ENCODE measurements at places on chromosomes 1 and 21.

DNA sequence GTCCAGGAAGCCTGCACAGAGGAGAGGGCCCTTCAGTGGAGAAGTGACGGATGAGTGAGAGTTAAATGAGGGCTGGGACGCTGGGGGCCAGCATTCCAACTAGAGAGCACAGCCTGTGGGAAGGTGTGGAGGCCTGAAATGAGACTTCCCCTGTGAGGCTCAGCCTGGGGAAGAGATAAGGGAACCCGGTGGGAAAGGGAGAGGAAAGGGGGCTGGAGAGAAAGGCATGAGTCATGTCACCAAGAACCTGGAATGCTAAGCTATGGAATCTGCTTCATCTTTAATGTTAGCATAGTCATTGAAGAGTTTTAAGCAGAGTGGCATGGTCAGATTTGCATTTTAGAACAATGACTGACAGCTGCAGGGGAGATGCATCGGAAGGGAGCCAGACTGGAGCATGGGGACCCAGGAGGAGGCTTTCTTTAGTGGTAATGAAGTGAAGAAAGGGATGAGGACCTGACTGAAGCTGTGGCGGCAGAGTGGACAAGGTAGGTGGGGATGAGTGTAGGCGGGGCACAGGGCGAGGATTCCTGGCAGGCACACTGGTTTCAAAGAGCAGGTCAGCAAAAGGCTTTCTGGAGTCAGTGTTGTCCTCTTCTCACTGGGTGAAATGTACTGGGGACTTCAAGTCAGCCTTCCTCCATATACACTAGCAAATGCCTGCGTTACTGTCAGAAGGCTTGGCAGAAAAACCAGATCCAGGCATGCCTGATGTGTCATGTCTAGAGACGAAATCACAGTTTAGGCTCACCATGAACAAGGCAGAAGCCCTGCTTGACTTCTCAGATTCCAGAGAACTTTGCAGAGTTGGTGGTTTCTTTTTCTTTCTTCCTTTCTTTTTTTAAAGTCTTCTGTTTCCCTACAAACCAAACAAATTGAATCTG lies 8.0 kb downstream of the RGL1 start:
- DNase-seq, result no peak

DNA sequence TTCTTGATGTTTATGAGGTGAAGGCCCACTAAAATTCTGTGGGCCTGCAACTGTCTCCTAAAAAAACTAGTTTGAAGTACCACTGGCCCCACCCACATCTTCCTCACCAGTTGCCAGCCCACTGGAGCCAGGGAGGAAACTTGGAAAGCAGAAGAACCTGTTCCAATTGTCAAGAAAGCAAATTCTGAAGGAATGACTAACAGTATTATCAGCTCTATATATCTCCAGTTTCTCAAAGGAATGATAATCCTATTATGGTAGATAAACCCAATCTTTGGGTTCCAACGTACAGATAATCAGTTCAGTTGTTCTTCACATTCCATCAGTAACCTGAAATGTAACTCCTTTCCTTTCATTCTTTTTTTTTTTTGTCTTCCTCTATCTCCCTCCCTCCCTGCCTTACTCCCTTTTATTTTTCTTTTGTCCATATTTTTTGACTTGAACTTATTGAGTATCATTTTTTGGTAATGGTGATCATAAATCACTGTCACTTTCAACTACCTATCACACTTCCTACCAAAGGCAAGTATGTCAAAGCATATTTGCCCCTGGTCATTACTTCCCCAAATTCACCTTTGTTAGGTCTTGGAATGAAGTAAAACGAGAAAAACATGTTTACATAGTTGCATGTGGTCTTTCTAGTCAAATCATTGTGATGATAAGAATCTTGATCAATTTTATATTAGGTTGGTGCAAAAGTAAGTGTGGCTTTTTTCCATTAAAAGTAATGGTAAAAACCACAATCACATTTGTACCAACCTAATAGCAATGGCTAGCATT lies 943.4 kb downstream of the TTLL7 start:
- no peak for DNase-seq

DNA sequence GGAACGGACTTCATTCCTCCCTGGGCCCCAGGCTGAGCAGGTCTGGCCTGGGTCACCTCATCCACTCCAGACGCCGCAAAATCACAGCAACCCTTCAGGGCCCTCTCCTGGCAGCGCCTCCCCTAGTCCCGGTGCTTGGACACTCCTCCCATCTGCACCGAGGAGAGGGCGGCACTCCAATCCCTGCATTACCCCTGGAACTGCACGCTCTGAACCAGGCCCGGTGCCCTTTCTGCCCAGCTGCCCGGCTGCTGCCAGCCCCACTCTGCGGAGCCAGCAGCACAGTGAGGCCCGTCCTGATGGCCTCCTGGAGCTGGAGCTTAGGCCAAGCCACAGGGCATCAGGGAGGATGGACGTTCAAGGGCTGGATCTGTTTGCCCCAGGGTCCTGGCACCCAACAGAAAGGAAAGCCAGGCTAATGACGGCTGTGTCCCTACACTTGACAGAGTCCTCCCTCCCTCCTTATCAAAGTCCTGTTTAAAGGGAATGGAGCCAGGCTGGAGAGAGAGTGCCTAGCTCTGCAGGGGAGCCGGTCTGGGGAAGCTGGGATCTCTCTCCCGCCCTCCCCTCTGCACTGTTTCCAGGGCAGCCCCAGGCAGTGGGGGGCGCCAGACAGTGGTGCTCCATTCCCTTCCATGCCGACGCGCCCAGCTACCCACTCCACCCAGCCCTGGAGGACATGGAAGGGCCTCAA lies 12.7 kb downstream of the COL6A2 start:
- DNase-seq, result peak; percentile 14

- DNase-seq, result no peak
Observed at GRCh38 chr1:206737729-206738201, 32.8 kb upstream of the IL19 start.

DNA sequence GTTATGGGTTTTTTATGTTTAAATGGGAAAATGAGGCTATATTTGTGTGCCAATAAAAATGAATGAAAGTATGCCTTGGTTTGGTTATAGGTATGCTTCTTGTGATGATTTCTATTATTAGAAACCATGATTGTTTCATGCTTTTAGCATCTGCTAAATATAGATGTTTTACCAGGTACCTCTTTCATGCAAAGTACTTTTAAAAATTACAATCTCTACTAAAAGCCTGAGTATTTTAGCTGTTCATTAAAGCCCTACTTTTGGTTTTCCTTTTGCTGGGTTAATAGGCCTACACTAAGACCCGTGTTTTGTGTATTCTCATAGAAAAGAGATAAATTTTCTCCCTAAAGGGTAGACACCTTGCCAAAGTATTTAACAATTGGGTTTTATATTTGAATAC lies 32.0 kb downstream of the MTF2 start:
- DNase-seq, result no peak

GRCh38 chr1:156319664-156320063 lies 18.4 kb downstream of the CCT3 start:
- DNase-seq, result peak; percentile 43

GRCh38 chr1:157595356-157595755 lies 2.5 kb downstream of the FCRL4 start:
- no peak for DNase-seq

- DNase-seq, result no peak
Observed at GRCh38 chr1:95007687-95008086, 65.1 kb downstream of the ALG14 start.

- DNase-seq, result no peak
Observed at GRCh38 chr1:92907949-92908684, 53.1 kb downstream of the DIPK1A start.

GRCh38 chr1:28507247-28507645 lies 1.4 kb downstream of the RCC1 start:
- no peak for DNase-seq

DNA sequence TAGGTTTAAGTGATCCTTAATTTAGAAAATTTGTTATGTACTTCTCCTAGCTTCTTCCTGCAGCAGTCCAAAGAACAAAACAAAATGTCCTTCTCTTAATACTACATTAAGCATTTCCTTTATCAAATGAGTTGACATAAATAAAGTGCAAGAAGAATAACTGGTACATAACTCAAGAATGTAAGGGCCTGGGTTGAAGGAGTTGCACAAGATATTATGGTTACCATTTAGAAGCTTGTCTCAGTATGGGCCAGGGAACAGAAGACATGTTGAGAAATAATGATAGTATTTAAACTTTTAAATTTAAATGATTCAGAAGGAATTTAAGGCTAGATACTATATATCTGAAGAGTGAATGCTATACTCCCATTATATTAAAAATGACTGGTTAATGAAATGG lies 23.5 kb downstream of the SUCO start:
- no peak for DNase-seq

GRCh38 chr1:84116558-84116957 lies 27.5 kb upstream of the PRKACB start:
- no peak for DNase-seq

DNA sequence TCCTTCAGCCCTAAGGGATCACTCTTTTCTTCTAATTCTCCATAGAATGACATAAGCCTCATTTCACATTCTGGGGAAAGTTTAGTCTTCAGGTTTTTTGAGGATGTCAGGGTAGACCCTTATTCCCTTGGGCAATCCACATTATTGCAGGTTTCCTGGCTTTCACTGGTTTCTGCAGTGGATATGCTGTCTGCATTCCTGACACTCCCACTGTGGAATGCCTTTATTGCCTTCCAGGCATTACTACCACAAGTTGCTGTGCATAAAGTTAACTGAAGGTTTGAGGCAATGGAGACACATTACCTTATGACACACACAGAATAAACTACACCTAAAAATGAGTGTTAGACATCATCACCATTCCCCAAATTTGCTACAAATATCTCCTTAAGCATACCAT lies 12.7 kb downstream of the FASLG start:
- DNase-seq, result no peak

GRCh38 chr1:221712776-221713431 lies 29.0 kb downstream of the DUSP10 start:
- no peak for DNase-seq

DNA sequence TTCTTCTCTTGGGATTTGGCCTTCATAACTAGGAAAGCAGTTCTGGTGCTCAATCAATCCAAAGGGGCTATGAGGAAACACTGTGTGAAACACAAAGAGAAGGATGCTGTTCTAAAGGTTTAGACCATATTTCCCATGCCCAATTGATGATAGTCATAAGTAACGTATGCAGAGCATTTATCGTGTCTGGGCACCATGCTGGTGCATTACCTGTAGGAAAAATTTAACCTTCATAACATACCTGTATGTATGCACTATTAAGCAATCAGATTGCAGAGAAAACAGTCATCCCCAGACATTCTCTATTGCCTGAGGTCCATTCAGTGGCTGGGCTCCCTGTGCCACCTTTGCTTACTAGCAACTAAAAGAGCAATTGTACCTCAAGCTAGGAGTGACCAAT lies 381.4 kb downstream of the PLPP3 start:
- no peak for DNase-seq
